SIG-M5 (cell line): ENCODE measurements at places on chromosomes 1 and 21.
A peak's percentile ranks its signal among the peaks of the same experiment; 100 is the strongest.

GRCh38 chr1:178625695-178626094 is 99.3 kb upstream of the RALGPS2 start:
- DNase-seq: no peak

DNA sequence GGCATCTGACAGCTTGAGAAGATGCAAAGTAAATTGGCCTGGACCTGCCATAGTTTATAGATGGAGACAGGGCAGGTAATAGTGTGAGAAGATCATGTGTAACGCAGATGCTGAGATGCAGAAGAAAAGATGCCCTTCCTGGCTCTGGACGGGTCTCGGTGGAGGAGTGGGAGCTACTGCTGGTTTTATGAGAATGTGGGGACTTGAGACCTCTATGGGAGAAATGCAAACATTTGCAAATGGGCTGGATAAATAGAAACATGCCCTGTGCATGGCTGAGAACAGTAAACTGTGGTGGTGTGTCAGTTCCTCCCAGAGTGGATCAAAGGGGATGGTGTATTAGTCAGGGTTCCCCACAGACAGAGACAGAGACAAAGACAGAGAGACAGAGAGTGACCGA is 21.9 kb downstream of the UBASH3A start:
- no peak for DNase-seq

GRCh38 chr1:18409609-18410237 is 71.0 kb upstream of the KLHDC7A start:
- no peak for DNase-seq

DNA sequence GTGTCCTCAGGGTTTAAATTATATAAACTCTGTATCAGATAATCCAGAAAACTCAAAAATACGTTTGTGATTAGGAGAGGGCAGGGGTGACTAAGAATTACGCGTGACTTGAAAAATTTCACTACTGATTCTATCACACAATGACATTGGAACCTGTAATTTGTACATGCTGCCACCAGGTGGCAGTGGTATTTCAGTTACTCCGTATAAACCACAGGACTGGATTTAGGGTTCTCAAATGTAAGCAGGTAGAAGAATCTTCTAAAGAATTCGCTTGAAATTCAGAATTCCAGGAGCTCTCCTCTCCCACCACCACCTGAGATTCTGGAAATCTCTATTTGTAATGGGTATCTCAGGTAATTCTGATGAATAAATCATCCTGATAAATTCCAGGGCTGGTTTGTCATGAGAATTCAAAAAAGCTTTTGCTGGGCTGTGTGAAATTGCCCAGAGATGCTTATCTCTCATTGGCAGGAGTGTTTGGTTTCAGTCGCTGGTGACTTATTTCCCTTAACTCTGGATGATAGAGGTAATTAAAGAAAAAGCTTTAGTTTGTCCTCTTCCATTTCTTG is 1.7 kb upstream of the KRTAP7-1 start:
- DNase-seq: no peak

GRCh38 chr21:24220446-24220845 is 1386.8 kb downstream of the MRPL39 start:
- no peak for DNase-seq

DNA sequence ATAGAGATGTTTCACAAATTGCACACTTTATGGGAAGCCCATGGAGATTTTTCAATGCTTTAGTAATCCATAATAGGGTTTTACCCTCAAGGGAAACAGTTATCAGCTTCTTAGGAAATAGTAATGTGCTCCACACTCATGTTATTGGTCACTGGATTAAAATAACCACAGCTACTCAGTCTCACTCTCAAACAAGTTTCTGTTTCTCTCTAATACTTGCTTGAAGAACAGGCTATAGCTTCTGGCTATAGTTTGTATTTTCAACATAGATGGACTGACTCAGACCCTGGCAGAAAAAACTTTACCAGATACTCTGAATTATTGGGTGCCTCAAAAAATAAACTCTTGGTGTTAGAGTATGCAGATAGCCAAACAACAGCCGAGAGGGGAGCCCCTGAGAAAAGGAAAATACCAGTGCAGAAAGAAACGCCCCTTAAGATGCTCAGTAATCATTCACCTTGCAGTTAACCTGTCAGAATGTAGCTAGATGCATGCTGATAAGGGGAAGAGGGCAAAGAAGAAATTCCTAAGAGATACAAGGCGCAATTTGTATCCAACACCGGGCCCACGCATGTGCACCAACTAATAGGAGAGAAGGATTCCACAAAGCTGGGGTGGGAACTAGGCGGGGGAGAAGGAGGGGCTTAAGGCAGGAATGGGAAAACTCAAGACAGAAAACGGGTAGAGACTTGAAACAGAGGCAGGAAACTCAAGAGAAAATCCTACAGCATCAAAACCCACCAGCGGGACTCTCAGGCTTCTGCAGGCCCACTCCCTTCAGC is 30.4 kb upstream of the PDE4B start:
- DNase-seq: no peak

GRCh38 chr1:54604572-54605370 is 18.6 kb downstream of the FAM151A start:
- DNase-seq: no peak

- DNase-seq: no peak
Observed at GRCh38 chr21:33444499-33444898, 35.3 kb downstream of the TMEM50B start.

GRCh38 chr1:9877962-9878361 is 32.1 kb downstream of the CTNNBIP1 start:
- no peak for DNase-seq

DNA sequence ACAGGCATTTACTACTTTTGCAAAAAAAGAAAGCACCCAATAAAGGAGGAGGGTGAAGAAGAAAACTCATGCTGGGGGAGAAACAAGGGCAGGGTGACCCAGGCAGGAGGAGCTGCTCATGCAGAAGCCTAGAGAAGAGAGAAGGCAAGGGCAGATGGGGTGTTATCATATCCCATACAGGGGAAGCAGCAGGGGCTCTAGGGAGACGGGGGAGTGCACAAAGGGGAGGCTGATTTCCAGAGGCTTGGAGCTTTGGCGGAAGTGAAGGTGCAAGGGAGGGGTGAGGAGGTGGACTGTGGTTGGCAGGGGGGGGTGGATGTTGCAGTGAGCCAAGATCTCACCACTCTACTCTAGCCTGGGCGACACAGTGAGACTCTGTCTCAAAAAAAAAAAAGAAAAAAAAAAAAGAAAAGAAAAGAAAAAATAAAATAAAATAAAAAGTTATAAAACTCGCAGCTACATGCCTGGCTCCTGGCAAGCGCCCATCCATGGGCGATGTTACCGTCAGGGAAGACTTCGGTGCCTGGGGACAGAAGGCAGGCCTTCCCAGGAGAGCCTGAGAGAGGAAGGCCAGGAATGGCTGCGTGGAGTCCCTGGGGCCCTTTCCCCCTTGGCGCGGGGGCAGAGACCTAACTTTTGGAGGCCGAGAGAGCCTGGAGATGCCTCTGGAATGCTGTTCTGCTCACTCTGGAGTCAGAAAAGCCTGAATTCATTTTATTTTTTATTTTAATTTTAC is 3.3 kb upstream of the FCN3 start:
- no peak for DNase-seq

GRCh38 chr1:221069178-221069903 is 190.1 kb downstream of the HLX start:
- peak; percentile 94 for DNase-seq

- DNase-seq: no peak
Observed at GRCh38 chr1:4004635-4005430, 104.8 kb upstream of the C1orf174 start.

DNA sequence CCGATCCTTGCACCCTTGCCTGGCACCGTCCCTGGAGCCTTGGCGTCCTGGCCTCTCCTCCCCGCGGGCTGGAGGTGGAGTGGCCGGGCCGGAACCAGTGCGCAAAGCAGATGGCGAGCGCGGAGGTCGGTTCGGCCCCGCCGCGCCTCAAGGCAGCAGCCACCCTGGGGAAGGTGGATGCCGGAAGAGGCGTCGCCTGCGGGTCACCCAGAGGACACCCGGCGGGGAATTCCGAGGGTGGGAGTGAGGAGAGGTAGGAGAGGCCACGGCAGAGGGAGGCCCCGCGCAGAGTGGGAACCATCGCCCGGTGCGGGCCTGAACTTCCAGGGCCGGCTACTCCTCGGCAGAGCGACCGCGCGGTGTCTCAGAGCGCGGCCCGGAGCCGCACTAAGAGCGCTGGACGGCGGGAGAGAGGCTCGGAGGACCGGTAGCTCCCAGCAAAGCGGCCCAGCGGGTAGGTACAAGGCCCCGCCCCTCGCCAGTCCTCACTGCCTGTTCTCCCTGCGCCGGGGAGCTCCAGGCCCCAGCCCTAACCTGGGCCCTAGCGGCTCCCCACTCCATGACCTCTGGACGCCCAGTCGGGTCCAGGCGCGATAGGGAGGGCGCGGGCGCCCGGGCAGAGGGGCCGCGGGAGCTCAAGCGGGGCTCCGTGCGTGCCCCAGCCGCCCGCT is at the start of gene RNF207:
RNF207 (plus strand) TSS at position 271 of the 671 bp plus-strand sequence. CDS start 417 bp downstream, outside the sequence.
- DNase-seq: no peak

GRCh38 chr21:39616211-39616772 is 3.6 kb downstream of the B3GALT5 start:
- DNase-seq: no peak

GRCh38 chr21:45401916-45402900 is 2.8 kb upstream of the COL18A1 start:
- no peak for DNase-seq

GRCh38 chr1:62735491-62736171 is 47.4 kb upstream of the DOCK7 start:
- DNase-seq: no peak

GRCh38 chr1:244035358-244035757 is 15.7 kb upstream of the ZBTB18 start:
- no peak for DNase-seq

GRCh38 chr1:37922767-37923550 is 23.9 kb downstream of the INPP5B start:
- DNase-seq: peak; percentile 87

DNA sequence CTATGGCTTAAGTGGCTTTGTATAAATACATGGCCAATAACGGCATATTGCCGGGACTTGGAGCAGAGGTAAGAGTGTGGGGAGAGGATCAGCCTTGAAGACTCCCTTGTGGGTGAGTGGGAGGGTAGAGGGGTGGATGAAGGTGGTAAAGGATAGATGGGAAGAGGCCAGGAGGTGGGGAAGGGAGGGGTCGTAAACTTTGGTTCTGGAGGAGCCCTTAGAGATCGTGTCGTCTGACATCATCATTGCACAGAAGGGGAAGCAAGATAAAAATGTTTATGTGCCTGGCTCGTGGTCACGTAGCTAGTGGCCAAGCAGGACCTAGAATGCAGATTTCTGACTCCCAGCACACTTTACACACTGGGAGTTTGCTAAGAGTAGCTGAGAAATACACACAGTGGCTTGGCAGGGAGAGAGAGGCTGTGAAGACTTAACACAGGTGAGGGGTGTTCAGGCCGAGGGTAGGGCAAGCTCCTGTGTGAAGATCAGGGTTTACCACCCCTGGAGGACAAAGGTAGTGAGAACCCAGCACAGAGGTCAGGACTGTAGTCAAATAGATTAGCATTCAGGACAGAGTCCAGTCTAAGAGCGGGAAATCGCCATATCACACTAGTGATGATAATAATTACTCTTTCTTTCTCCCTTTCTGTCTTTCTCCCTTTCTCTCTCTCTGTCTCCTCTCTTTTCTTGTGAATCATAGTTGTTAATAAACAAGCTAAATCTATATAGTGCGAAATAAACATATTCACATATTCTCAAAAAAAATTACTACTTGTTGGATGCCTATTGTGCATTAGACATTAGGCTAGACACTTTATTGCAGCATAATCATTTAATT is 75.5 kb downstream of the LRRC8D start:
- no peak for DNase-seq

GRCh38 chr1:26739329-26739914 is 43.6 kb downstream of the ARID1A start:
- no peak for DNase-seq

DNA sequence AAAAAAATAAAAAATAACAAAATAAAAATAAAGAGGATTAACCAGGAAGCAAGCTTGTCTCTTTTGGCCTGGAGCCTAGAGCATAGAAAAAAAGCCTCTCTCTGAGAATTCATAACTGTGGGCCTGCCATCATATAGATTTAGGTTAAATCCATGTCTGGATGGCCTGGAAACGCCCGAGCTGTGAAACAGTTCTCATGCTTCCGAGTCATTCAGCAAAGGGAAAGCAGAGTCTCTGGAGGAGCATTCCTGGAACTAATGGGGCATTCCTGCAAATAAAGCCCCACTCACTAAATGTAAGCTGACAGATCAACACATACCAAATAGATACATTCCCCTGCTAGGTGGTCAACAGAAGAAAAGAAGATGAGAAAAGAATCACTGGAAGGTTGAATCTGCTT is 75.8 kb upstream of the GNG4 start:
- no peak for DNase-seq

- DNase-seq: no peak
Observed at GRCh38 chr1:203408486-203409481, 57.9 kb upstream of the FMOD start.

DNA sequence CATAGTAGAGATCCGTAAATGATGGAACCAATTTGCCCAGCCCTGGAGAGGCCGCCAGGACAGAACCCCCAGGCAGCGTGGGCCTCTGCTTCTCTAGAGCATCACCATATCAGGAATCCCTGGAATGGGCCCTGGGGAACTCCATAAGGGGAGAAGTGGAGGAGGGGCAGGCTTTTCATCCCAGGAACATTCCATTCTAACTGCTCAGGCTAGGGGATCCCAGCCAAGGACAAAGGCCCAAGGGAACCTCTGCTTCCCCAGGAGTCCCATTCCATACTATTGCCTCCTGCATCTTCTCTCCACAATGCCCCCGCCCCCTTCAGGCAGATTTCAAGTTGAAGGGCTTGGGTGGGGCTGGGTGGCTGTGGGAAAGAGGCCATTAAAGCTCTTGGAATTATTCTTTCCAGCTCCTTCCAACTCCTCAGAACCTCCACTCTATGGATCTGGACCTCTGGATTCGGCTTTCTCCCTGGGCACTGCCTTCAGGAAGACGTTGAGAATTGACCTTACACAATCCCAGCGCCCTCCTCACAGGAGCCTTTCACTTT is 6.0 kb downstream of the TRNP1 start:
- no peak for DNase-seq

GRCh38 chr1:112386731-112387346 is 9.2 kb upstream of the CTTNBP2NL start:
- no peak for DNase-seq

GRCh38 chr1:16385659-16386453 is 18.8 kb downstream of the SZRD1 start:
- no peak for DNase-seq

DNA sequence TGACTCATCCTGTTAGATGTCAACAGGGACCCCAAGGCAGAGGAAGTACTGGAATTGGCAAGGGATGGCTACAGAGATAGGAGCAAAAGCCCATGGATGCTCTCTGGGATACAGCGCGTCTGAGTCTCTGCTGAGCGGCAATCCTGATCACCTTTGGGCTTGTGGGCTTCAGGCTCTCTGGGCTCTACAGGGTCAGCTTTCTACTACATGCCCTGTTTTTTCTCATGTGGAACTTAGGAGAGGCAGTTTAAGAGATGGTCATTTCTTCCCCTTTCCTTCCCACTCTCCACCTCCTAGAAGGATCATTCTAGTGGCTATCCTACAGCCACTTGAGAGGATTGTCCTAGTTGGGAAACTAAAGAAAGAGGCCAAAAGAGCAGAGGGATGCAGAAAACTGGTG is 1.3 kb downstream of the LINGO4 start:
- no peak for DNase-seq
